T-helper 17 cell (primary cell): ENCODE measurements at places on chromosomes 2 and 18. TPM values are rescaled to one million over a fixed set of nuclear protein-coding genes. Genes with fewer than 3 reads are reported as not detected.

Gene MAP3K19
- total RNA-seq, result not detected

DNA sequence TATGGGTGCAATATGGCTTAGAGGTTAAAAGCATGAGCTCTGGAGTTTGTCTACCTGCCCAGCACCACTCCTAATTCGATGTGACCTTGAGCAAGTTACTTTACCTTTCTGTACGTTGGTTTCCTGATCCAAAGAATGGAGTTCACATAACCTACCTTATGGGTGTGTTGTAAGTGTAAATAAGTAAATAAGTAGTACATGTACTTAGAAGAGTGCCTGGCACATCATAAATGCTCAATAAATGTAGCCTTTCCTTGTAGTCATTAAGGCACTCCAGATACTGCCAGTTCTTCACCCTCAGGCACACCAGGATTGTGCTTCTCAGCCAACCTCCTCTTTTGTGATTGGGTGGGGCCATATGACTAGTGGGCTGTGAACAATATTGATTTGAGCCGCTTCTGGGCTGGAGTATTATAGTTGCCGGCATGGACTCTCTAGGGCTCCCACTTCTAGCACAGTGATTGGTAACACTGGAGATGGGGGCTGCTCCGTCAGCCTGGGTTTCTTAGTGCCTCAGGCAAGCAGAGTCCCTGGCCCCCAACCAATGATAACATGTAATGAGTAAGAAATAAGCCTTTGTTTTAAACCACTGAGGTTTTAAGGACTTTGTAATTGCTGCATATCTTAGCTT, 101.7 kb upstream of the NOSTRIN start:
- DNase-seq, result no peak

DNA sequence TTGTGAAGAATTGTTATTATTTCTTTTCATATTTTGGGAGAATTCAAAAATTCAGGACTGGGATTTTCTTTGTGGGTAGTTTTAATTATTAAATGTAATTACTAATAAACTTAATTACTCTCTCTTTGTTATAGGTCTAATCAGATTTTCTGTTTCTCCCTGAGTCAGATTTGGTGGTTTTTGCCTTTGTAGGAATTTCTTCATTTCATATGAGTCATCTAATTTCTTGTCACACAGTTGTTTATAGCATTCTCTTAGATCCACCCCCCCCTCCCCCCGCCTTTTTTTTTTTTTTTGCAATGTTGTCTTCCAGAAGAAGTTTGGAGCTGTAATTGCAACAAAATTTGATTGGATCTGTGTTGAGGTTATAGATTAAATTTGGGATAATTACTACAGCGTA, 26.0 kb upstream of the GALR1 start:
- no peak for DNase-seq

- no peak for DNase-seq
Observed at GRCh38 chr18:35409911-35410310, 32.8 kb upstream of the ZNF396 start.

- no peak for DNase-seq
Observed at GRCh38 chr2:168895771-168896170, 5.3 kb upstream of the G6PC2 start.

Gene KCNG2
- not detected for total RNA-seq

DNA sequence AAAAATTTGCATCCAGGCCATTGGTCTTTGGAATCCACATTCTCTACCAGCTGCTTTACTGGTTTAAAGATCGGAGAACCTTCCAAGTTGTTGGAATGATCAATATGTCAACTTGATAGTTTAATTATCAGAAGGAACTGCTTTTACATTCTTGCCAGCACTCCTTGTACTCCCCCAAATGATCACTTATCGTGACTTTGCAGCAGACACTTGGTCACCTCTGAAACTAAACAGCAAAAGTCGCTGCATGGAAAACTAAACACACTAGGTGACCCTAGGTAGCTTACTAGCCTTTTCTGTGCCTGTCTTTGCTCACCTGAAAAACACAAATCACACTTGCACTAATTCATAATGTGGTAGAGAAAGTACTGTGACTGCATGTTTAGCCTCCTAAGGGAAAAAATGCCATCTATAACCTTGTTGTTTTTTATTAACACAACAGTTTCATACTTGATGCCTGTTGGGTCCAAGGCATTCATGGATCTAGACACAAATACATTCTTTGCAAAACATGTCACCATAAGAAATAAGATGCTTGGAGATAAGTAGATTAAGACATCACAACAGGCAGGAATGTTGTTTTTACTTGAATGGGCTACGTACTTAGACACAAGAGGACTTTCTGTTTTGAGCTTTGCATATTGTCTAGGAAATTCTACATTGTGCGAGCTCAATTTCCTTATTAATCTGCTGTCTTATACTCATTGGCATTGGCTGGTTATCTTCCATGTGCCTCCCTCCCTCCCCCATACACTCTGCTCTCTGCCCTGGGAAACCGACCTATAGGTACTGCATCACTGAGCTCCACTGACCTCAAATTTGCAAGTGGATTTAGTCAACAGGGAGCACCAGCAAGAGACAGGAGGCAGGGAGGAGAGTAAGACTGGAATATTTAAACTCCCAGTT, 219.1 kb upstream of the STK17B start:
- no peak for DNase-seq

DNA sequence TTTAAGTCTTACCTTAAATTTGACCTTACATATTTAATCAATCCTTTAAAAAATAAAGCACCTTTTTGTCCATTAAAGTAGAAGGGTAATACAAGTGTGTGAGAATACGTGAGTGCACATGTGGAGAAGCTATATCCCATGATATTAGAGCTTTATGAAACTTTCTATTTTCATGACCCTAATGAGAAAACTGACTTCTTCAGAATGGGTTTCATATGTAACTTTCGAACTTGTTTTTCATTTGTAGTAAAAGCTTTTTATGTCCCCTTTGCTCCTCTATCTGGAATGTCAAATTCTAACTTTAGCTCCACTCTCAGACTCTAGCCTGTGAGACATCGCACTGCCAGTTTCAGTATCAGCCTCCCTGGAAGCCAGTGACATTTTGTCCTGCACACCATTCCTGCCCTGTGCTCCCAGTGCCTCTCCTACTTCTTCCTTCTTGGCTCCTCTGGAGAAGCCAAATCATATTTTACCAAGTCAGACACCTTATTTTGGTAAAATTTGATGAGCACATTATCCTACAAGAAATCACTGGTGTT, 42.0 kb downstream of the MAPRE2 start:
- DNase-seq, result no peak
